ENCODE measurements at places on chromosomes 4 and X.

DNA sequence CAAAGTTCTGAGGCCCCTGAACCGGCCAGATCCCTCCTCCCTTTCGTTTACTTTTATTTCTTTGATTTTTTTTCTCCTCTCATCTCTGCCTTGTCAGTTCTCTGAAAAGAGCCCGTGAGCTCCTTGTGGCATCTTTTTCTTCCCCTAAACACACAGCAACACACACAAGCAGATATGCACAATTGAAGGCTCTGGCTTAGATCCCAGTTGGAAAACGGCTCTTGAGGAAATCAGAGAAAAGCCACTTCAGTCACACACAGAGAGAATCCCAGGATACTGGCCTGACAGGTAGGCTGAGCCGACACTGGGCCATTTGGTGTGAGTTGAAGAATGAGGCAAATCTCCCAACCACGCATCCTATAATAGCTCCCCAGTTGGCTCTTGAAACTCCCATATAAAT is 12.9 kb downstream of the DIPK2B start:
- peak; percentile 52 for DNase-seq

DNA sequence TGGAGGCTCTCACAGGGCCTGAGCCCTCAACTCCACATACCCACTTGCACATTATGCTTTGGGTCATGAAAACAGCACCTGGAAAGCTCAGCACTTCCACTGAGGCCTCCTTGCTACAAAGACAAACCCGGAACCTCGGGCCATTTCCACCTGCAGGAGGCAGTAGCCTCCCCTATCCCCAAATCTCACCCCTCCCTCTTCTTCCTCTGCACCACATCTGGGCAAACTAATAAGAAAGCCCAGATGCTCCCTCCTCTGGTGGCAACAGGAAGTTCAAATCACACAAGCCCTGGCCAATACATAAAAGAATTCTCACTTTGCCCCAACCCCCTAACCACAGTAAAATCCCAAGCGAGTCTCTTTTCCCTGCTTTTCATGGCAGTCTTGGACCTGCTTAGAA is 136.4 kb downstream of the MAPK10 start:
- no peak for DNase-seq

GRCh38 chr4:154329939-154330338 is 161.7 kb downstream of the DCHS2 start:
- DNase-seq: no peak

DNA sequence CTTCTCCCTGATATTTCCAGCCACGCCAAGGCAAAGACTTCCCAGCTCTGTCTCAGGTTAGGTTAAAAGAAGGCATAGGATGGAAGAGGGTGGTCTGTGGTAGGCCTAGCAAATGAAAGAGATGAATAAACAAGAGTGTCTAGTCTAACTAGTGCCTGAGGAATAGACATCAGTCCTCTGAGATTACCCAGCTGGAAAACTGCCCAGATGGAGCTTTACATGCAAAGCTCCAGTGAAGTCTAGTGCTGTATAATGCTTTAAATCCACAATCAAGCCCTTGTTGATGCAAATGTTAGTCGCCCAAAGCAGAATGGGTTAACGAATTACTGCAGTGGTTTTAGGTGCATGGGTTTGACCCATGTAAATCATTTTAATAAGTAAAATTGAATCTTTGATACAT is 24.8 kb upstream of the GUCY1B1 start:
- DNase-seq: no peak

- no peak for DNase-seq
Observed at GRCh38 chr4:113684534-113685091, 76.9 kb downstream of the CAMK2D start.

GRCh38 chr4:19888587-19888986 is 363.1 kb upstream of the SLIT2 start:
- DNase-seq: no peak

- DNase-seq: no peak
Observed at GRCh38 chr4:24104158-24104565, 214.3 kb upstream of the PPARGC1A start.

GRCh38 chr4:23476515-23477090 is 413.2 kb downstream of the PPARGC1A start:
- DNase-seq: no peak

DNA sequence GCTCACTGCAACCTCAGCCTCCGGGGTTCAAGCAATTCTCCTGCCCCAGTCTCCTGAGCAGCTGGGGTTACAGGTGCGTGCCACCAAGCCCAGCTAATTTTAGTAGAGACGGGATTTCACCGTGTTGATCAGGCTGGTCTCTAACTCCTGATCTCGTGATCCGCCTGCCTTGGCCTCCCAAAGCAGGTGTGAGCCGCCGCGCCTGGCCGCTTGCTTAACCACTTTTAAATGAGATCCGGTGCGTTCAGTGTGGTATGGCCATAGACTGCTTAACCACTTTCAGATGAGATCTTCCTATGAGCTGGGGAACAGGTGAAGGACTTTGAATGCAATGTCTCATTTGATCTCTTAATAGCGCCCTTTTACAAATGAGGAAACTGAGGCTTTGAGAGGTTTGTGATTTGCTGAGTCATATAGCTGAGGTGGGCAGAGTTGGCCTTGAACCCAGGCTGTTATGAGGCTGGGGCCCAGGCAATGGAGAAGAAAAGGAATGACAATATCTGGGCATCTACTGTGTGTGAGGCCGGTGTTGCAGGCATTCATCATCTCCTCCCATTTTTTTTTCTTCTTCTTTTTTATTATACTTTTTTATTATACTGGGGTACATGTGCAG is 41.9 kb upstream of the NSG1 start:
- no peak for DNase-seq

DNA sequence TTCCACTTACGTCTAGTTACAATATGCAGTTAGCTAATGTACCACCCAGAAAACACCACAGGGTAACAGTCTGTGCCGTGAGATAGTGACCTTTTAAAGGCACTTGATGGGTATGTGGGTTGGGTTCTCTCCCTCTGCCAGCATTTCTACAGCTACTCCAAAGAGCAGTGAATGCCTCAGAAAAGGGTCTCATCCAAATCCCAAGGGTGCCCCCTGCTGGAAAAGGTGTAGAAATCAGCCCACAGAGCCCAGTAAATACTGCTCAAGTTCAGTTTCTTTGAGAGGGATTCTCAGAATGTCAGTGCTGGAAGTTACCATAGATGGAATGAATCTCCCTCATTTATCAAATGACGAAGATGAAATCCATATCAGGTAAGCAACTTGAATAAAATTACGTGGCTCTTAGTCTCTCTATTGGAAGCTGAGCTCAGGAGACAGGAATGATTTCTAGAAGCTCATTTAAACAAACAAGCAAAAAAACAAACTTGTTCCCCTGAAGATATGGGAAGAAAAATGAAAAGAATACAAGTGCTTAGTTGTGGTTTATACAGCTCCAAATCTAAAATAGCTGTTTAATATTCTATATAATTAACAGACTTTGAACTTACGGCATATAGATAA is 9.5 kb downstream of the RNF175 start:
- peak; percentile 53 for DNase-seq

DNA sequence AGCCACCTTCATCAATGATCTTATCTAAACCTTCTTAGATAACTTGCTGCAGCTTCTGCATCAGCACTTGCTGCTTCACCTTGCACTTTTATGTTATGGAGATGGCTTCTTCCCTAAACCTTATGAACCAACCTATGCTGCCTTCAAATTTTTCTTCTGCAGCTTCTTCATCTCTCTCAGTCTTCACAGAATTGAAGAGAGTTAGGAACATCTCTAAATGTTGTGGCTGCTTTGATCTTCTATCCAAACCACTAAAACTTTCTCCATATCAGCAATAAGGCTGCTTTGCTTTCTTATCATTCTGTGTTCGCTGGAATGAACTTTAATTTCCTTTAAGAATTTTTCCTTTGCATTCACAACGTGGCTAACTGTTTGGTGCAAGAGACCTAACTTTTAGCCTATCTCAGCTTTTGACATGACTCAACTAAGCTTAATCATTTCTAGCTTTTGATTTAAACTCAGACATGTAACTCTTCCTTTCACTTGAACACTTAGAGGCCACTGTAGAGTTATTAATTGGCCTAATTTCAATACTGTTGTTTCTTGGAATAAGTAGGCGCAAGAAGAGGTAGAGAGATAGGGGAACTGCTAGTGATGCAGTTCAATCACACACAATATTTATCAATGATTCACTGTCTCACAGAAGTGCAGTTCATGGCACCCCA is 36.1 kb upstream of the CORIN start:
- no peak for DNase-seq

- DNase-seq: no peak
Observed at GRCh38 chr4:113468165-113469022, 293.1 kb downstream of the CAMK2D start.

- no peak for DNase-seq
Observed at GRCh38 chrX:20519826-20520225, 253.1 kb upstream of the RPS6KA3 start.

GRCh38 chr4:168743131-168743530 is 246.3 kb downstream of the PALLD start:
- no peak for DNase-seq

- peak; percentile 58 for DNase-seq
Observed at GRCh38 chrX:68433155-68433980, at the start of gene OPHN1. Gene OPHN1, minus strand, starts transcription at chrX:68433495. Its CDS starts 475 bp downstream, at chrX:68433020.

- no peak for DNase-seq
Observed at GRCh38 chr4:39394706-39395105, 12.0 kb upstream of the KLB start.

- DNase-seq: no peak
Observed at GRCh38 chr4:186806679-186807421, 83.2 kb upstream of the FAT1 start.

GRCh38 chrX:2679534-2680485 is 11.3 kb upstream of the CD99 start:
- no peak for DNase-seq

GRCh38 chr4:114368751-114369150 is 229.9 kb upstream of the UGT8 start:
- DNase-seq: no peak

DNA sequence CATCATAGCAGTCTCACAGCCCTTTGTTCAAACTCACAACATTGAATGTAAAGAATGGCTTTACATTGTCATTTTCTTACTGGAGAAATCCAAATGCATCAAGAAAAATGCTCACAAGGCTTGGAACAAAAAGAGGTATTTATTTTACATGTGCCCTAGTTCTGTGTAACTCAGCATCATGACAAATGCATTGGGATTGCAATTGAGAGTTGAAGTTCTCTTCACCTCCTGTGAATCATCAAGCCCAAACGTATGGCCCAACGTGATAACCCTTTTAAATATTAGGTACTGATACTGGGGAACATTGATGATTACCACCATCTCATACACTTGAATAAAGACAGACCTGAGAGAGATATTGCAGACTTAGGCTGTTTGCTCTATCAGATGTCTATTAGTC is 61.6 kb downstream of the GASK1B start:
- no peak for DNase-seq

DNA sequence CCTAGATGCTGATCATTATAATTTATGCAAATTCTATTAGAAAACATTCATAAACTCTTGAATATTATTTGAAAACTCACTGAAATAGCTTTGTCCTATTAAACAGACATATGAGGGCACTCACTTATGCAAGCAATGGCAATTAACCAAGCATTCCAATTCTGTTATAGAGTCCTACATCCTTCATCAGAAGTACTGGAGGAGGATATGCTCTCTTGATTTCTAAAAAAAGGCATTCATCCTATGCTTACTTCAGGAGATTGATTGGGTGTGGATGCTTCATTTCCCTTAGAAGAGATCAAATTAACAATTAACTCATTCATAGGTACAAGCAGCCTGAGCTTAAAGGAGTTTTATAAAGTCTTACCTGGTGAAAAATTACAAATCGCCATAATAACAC is 1317.2 kb downstream of the PCDH7 start:
- DNase-seq: no peak

DNA sequence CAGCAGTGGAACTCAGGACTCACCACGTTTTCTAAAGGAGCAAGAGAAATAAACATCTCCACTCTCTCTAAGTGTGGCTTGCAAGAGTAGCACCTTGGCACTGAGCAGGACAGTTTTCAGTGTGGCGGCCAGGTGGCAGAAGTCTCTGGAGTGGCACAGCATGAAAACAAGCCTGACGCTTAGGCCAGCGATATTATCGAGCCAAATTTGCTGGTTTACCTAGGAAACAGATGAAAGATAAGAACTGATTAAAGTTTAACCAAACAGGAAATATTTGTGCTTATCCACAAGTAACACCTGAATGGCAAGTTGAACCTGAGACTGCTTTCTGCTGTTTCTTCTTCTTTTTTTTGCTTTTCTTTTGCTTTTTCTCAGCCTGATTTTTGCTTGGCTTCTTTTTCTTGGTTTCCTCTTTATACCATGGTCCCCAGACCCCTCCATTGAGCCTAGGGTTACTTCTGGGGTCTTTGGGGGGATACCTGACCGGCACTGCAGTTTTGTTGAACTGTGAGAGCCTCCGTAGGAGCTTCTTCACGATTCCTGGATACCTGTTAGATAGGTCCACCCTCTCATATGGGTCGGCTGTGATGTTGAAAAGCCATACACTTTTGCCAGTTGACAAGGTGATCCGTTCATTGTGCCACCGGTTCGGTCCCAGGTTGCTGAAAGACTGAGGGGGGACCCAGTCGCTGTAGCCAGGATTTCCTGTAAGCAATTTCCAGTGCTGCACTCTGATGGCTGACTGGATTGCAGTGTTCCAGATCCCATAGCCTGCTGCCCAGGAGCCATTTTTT is 77.3 kb downstream of the ARSJ start:
- DNase-seq: no peak

- no peak for DNase-seq
Observed at GRCh38 chrX:44506678-44507077, 36.0 kb downstream of the FUNDC1 start.

GRCh38 chr4:52551487-52551886 is 107.6 kb downstream of the USP46 start:
- DNase-seq: no peak

DNA sequence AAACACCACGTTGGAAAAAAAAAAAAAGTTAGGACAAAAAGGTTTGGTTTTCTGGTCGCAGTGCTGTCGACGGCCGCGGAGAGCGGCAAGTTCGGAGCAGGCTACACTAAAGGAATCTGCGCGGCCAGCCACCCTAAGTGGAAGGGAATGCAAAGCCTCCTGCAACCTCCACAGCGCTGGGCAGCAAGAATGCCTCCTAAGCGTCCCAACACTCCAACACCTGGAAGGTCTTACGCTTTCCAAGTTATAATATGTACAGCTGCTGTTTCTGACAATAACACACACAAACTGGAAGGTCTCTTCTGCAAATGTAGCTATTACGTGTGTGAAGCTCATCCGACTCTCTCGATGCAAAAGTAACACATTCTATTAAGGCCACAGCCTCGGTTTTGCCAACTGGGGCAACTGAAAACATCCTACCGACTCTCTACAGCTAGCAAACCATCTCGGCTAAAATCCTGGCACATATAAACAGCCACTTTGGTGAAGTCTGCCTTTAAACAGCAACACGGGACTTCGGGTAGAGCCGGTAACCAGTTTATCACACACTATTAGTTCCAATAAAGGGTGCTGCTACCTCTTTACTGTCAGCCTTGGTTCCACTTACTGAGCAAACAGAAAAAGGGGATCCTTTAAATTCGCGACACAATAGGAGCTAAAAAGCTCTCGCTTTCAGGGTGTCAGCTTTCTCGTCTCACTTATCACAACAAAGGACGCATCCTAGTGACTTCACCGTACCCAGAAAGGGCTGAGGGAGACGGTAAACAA is 895 bp downstream of the SMIM14 start:
- peak; percentile 23 for DNase-seq

- no peak for DNase-seq
Observed at GRCh38 chrX:41014776-41015360, 70.4 kb upstream of the USP9X start.

All from NCI-H1105 treated with DMSO at 0.1 percent for 48 hours (cell line).